Fibroblast of skin of abdomen (primary cell): ENCODE measurements at places on chromosomes 11 and 22.
A peak's percentile ranks its signal among the peaks of the same experiment; 100 is the strongest.

DNA sequence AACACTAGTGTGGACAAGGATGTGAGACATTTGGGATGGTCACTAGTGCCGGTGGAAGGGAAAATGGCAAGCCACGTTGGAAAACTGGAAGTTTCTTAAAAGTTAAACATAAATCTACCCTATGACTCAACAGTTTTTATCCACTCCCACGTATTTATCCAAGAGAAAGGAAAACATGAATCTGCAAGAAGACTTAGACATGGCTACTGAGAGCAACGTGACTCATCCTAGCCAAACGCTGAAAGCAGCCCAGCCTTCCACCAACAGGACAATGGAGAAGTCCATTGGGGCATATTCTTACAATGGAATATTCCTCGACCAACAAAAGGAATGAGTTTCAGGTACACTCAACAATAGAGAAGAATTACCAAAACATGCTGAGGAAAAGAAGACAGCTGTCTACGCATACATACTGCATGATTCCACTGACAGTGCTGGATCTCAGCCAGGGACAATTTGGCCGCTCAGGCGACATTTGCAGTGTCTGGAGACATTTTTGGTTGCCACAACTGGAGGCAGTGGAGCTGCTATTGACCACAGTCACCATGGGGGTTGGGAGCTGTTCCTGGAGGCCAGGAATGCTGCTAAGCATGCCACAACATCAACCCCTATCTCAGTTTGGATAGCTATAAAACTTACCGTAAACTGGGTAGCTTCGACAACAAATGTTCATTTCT is 21.2 kb downstream of the SYT13 start:
- peak; percentile 71 for DNase-seq

DNA sequence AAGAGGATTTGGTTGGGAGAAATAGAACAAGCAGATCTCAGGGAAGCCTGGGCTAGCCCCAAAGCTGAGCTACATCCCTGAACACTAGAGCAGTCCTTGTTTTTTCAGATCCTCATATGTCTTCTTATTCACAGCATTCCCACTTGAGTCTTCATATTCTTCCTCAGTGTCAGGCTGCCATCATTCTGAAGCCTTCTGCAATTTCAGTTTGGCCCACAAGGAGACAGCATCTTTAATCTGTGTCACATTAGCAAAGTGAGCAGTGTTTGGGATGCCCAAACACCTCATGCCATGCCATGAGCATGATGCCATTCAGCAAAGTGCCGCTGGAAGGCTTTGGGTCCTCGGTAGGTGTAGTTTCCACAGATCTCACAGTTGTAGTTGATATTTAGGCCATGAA is 56.6 kb downstream of the SCN3B start:
- DNase-seq = no peak

GRCh38 chr22:42752230-42752746 is 31.6 kb upstream of the A4GALT start:
- DNase-seq = no peak

- DNase-seq = peak; percentile 14
These were observed 33.8 kb downstream of the OR2AG2 start for GRCh38 chr11:6737872-6738466.

DNA sequence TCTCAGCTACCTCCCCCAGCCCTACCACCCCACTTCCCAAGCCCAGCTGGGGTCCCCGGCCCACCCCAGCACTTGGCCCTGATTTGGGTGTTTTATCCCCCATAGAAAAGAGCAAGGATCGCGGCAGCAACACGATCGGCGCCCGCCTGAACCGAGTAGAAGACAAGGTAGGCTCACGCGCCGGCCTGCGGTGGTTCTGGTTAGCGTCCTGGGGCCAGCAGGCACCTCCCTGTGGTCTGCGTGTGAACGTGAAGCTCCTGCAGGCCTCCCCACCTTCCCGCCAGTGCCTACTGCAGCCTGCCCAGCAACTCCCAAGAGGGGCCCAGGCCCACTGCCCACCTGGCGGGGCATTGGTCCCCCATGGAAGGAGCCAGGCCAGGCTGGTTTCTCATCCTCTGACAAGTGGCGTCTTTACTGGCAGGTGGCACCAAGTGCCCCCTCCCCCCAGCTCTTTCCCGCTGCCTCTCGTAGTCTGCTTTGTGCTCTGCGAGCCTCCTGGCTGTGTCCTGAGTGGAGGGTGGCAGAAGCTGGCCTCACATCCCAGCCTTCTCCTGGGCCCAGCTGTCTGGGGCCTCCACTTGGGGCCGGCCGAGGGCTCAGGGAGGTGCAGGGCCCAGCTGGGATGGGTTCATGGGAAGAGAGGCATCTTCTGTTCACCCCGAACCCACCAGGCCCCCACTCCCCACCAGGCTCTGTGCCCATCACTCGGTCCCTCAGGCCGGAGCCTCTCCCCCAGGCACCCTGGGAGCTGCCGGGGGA is 78.3 kb upstream of the KCNQ1OT1 start:
- no peak for DNase-seq

- no peak for DNase-seq
These were observed 21.1 kb upstream of the CAPRIN1 start for GRCh38 chr11:34030382-34030781.

DNA sequence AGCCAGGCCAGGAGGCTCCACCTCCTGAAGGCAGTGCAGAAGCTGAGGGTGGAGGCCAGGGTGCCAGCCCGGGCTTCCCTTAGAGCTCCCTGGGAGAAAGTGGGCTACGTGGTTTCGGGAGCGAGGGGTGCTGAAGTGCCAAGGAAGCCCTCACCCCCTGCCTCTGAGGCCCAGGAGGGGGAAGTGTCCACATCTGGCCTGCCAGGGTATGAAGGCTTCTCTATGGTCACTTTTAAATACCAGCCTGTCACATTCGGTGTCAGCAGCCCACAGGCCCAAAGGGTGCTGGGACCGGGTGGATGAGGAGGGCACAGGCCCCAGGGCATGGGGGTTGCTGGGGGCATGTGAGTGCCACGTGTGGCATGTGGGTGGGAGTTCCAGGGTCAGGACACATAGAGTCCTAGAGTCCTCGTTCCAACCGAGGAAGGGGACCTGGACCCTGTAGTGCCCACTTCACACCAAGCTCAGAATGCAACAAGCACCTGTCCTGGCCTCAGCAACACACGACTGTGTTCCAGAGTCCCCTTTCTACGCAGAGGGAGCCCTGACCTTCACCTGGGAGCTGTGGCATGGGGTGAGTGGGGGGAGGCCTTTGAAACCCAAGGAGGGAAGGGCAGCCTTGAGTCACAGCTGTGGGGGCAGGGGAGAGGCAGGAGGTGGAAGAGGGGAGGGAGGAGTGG is 1.7 kb downstream of the SHISA8 start:
- no peak for DNase-seq

- DNase-seq = peak; percentile 52
These were observed 80.8 kb downstream of the GRK3 start for GRCh38 chr22:25645266-25645665.

- DNase-seq = no peak
These were observed 15.6 kb downstream of the MOB2 start for GRCh38 chr11:1470681-1471611.

DNA sequence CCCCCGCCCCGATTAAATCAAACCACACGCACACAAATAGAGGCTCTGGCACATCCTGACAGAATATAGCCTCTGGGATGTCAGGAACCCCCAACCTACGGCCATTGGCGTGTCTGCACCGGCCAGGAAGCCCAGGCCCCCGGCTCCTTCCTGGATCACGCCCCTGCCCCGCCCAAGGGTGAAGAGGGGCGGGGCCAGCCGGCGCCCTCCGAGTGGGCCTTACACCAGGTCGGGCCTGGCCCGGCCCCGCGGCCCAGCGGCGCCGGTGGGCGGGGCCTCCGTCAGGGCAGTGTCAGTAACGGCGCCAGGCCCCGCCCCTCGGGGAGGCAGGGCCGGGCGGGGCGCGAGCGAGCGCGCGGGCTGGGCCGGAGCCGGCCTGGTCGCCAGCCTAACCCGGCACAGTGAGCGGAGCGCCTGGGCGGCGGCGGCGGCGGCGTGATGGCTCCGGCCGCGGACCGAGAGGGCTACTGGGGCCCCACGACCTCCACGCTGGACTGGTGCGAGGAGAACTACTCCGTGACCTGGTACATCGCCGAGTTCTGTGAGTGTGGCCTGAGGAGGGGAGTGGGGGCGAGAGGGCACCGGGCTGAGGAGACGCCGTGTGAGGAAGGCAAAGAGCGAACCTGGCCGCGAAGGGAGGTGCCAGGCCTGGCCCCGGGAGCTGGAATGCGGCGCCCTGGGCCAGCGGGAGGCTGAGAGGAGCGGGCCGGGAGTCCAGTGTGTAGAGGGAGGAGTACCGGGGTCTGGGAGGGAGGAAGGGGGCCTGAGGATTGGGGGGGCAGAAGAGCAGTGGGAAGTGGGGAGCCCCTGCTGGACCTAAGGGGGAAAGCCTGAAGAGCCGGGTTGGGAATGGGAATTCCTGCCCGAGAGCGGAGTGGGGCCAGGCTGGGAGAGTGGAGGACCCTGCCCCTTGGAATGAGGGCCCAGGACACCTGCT is at the start of gene ACER3:
ACER3 (plus strand) TSS at position 380 of the 937 bp plus-strand sequence; CDS start at position 439, 59 bp downstream.
- DNase-seq = peak; percentile 88

GRCh38 chr22:42711895-42712837 is 8.5 kb downstream of the A4GALT start:
- no peak for DNase-seq

DNA sequence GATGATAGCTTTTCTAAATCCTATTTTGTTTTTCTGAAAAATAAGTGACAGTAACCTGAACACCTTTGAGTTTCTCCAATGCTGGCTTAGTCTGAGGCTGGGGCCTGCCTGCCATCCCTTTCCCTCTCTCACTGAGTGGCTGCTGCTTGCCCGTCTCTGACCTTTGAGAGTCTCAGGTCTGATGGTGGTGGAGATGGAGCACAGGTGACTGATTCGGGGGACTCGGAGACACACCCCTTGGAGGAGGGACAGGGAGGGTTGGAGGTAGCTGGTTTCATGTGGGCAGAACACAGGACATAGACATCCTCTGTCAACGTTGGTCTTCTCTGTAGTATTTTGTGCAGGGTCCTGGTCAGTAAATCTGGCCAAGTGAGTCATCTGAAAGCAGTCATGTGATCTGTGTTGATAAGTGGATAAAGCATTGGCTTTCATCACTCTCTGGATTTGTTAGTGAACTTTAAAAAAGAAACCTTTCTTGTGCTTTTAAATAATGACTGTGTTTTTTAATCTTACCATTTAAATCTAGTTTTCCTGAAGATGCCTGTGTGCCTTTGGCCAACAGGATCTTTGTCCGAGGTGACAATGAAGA is 47.1 kb upstream of the CLDN5 start:
- DNase-seq = no peak

- no peak for DNase-seq
These were observed 11.9 kb downstream of the B3GNT6 start for GRCh38 chr11:77046060-77046501.

GRCh38 chr11:120706257-120706656 is 194.7 kb downstream of the GRIK4 start:
- no peak for DNase-seq

DNA sequence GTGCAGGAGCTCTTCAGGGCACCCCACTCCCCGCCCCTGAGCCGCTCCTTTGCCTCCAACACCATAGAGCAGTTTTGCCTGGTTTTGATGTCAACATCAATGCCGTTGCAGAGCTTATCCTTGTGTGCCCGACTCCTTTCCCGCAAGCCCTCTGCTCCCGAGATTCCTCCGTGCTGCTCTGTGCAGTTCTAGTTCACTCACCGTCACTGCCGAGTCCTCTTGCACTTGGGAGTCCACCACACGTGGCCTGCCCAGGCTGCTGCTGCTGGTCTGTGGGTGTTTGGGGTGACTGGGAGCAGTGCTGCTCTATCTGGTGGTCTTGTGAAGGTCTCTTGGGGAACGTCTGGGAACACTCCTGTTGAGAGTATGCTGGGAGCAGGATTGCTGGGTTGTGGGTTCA is 63.8 kb upstream of the ANO1 start:
- no peak for DNase-seq

- peak; percentile 58 for DNase-seq
These were observed 68.5 kb downstream of the ADM start for GRCh38 chr11:10373340-10373739.

DNA sequence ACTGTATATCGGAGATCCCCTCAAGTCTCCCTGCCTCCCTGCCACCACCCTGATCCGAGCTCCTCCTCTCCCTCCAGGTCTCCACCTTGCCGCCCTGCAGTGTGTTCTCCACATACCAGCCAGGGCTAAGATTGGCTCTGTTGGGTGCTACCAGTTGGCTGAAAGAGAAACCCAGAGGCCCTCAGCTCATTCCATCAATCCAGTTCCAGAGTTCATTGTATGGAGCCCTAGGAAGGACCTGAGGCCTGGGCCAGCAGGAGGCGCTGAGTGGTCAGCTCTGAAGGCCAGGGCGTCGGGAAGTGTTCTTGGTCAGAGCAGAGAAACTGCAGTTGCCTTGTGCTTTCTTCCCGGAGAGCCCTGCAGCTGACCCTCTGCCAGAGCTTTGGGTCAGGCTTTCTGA is 2.2 kb upstream of the TOP3B start:
- no peak for DNase-seq

DNA sequence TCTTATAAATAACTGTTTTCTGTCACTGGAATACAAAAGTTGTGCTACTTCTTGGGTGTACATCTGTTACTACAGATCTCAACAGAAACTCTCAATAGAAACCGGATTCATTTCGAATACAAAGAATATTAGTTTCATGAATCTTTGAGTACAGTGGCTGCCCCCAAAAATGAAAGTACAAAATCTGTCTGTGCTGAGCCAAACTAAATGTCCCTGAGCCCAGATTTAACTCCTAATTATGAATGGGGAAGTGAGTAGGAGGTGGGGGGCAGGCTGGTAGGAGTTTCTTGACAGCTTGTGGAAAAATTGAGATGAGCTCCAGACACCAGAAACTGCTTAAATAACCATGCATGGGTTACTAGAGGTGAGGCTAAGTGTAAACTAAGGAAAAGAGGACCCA is 41.6 kb downstream of the PITPNB start:
- DNase-seq = no peak

DNA sequence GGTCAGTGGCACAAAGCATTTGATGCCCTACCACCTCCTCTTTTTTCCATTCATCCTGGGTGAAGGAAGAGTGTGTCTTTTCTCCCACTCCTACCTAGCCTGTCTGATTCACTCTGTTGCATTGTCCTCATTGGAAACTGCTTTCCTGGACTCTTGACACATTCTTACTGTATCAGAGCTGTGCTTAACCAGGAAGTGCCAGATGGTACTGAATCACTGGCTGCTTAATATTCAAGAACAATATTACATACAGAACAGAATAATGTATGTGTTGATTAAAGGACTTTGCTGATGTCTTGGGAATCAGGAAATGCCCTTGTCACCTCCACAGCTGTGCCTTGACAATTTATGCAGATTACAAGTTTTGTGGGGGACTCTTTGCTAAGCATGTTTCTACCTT is 44.4 kb downstream of the SVIP start:
- DNase-seq = peak; percentile 30
